ENCODE measurements at places on chromosomes 12 and 14.

DNA sequence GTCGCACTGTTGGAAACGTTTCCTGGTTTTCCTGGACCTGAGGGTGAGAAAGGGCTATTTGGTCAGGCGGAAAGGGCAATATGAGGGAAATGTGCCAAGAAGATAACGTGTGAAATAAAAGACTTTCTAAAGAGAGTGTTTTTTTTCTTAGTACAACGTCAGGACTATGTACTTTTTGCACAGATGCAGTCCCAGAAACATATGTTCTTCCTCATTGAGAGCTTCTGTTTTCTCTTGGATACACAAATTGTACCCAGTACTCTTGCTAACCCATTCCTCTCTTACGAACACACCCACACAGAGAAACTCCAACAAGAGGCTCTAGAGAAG is 669 bp upstream of the PKP2 start:
- DNase-seq, result peak; percentile 58

- DNase-seq, result no peak
These were observed 10.3 kb upstream of the ZNF84 start for GRCh38 chr12:133026996-133027395.

- no peak for DNase-seq
These were observed 30.9 kb downstream of the SLC2A3 start for GRCh38 chr12:7905071-7905470.

GRCh38 chr12:93103154-93103553 is 174.1 kb upstream of the EEA1 start:
- DNase-seq, result no peak

GRCh38 chr12:103401421-103401820 is 94.3 kb downstream of the C12orf42 start:
- DNase-seq, result no peak

DNA sequence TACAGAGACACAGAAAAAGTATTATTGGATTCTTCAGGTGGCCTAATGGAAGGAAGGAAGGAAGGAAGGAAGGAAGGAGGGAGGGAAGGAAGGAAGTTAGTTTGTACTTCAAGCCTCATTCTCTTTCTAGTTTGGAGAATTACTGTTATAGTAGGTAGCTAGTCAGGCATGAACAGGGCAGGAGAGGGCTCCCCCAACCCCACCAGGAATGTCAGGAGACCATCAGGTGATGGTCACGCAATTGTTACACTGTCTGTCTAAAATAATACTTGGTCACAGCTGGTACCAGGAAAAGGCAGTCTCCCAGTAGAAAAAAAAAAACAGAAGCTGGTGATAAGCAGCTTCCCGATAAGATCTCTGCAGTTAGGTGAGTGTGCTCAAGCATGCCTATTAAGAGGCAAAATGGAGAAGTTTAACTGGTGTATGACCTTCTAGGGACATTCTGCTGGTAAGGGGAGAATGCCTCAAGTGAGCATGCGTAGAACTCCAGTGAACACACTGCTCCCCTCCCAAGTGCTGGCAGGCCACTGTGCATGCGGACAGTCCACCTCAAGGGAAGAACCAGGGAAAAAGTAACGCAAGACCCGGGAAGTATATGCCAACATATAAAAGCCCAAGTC is 358.4 kb upstream of the SOX5 start:
- DNase-seq, result peak; percentile 48

DNA sequence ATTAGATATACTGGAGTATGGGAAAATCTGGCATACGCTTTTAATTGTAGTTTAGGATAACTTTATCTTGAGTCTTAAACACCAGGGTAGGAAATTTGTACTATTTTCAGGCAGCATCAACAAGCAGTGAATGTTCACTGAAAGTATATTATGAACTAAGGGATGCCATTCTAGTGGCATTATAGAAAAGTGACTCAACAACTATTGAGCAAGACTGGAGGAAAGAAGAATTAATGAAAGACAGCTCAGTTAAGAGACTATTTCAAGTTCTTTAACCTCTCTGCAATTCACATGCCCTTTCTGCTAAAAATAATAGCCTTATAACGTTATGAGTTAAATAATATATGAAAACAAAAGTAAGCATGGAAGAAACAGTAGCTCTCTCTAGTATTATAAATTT is 343.1 kb downstream of the FSCB start:
- DNase-seq, result peak; percentile 40

GRCh38 chr12:115973066-115973465 is 304.4 kb downstream of the MED13L start:
- peak; percentile 63 for DNase-seq

GRCh38 chr12:131943389-131943788 is 6.4 kb upstream of the EP400 start:
- DNase-seq, result no peak

GRCh38 chr12:130879212-130879686 is 7.4 kb downstream of the RAN start:
- no peak for DNase-seq

- DNase-seq, result no peak
These were observed 34.4 kb upstream of the CRADD start for GRCh38 chr12:93642751-93643150.

- no peak for DNase-seq
These were observed 138.9 kb downstream of the PIK3C2G start for GRCh38 chr12:18400186-18400585.

DNA sequence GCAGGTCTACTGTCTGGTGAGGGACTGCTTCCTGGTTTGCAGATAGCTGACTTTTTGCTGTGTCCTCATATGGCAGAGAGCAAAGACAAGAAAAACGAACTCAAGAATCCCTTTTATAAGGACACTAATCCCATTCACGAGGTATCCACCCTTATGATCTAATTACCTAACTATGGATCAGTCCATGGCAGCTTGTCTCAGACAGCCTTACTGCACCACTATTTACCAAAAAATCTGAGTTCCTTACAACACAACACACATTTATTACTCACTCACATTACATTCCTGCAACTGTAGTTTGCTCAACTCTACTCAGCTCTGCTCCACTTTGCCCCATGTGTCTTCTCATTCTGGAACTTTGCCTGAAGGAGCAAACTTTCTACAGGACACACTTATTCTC is 10.1 kb upstream of the SLC6A15 start:
- no peak for DNase-seq

- DNase-seq, result no peak
These were observed 467.5 kb downstream of the VRK1 start for GRCh38 chr14:97264516-97265230.

DNA sequence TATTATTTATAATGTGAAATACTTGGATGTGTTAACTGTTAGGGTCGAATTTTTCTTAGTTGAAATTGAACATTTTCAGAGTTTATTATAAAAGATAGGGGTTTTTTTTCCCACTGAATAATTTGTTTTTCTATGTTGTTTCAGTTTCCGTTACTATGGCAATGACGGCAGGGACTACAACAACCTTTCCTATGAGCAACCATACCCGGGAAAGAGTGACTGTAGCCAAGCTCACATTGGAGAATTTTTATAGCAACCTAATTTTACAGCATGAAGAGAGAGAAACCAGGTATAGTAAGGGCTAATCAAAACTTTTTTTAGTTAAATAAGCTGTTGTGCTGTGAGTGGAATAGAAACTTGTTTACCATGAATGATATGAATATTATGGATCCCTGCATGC is 35.1 kb upstream of the BMAL2 start:
- no peak for DNase-seq
